ENCODE measurements at places on chromosomes 5 and 9.

DNA sequence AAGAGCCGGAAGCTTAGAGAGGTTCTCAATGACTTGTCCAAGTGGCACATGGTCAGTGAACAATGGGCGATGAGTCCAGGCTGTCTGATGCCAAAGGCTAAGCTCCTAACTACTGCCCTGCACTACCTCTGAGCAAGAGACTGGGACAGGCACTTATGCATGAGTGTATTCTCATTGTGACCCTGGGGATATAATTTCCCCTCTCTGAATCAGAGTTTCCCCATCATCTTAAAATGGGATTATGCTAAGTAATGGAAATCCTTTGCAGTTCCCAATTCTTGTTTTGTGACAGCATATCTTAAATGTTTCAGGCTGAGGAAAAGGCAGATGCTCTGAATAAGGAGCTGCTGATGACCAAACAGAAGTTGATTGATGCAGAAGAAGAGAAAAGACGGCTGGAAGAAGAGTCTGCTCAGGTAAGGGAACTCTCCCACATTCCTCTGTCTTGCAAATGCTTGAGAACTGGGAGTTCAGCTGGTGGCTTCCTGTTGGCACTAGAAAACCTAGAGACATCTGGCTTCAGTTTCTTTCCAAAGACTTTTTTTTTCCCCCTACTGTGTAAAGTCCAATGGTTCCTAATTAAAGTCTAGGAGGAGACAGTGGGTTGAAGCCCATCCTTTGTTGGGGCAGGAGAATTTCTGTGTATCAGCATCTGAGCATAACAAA, 64.1 kb downstream of the GPR21 start:
- no peak for DNase-seq

- DNase-seq: no peak
Observed at GRCh38 chr9:101026824-101027223, 1.7 kb upstream of the PLPPR1 start.

DNA sequence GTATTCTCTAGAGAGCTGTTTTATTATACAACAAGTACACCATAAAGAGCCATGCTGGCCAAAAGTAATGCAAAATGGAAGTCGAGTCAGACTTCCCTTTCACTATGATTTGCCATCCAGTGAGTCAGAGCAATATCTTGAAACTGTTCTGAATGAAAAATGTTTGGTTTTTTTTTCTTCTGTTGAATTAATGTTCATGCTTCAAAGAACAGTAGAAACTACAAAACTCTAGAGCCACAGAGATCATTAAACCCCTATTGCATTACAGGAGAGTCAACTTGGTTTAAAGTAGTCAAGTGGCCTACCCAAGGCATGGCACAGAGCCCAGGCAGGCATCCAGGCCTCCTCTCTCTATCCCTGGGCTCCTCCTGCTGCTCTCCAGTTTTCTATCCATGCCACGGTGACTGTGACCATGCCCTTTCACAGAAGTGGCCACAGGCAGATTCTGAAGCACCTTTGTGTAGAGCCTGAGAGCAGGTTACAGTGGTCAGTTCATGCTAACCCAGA, 358.9 kb downstream of the DEPDC1B start:
- DNase-seq: no peak

DNA sequence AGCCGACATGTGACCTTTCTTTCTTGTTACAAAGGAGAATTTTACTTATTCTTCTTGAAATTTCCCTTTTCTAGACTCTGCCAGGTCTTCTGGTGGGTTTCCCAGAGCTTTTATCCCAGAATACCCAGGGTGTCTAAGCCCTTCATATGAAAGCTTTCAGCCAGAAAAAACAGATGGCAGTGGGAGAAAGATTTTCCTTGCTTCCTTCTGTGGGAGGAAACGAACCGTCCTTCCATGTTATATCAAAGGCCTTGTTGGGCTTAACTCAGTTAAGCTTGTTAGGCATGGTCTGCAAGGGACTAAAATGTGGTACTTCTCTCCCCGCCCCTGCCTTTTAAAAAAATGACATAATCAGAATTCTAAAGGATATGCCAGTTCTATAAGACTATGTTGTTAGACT, 47.5 kb downstream of the SPATA31D1 start:
- no peak for DNase-seq

GRCh38 chr5:153823036-153823435, 215.7 kb downstream of the FAM114A2 start:
- no peak for DNase-seq

- DNase-seq: no peak
Observed at GRCh38 chr5:116522356-116523136, 52.1 kb downstream of the SEMA6A start.

DNA sequence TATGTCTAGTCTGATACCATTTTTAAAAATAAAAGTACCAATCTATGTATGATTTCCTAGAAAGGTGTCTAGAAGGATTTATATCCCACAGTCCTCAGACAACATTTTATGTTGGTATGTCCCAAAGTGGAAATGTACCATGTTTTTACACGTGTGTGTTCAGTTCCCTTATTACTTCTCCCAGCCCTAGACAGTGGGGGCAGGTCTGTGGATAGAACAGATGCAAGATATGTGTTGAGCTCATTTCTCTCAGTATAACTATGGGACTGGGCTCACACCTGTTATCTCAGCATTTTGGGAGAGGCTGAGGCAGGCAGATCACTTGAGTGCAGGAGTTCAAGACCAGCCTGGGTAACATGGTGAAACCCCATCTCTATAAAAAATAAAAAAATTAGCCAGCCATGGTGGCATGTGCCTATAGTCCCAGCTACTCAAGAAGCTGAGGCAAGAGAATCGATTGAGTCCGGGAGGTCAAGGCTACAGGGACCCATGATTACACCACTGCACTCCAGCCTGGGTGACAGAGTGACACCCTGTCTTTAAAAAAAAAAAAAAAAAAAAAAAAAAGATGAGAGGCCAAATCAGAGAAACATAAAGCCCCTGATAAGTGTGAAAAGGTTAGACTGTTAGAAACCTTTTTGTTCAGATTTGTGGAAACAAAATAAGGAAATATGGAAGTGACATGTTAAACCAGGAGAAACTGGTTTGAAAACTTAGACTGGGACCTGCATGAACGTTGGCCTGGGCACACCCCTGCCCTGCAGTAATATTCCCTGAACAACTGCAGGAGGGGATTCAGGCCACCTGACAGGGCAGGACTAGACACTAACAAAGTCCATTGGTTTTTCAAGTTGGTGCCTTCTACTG, 7.4 kb upstream of the SLC2A8 start:
- no peak for DNase-seq

DNA sequence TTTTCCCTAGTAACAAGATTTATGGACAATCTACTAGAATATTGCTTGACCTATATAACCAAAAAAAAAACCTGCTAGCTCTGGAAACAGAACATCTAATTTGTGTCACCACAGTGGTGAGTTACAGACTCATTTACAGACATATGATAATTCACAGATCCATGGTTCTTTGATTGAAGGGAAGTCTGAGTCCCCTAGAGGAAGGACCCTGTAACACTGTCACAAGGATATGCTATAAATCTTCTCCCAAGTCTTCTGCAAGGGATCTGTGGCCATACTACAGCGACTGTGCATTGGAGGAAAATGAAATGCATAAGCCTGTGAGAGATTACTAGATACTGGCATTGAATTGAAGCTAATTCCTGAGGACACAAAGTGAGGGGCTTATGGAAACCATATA, 630.6 kb upstream of the SGCD start:
- no peak for DNase-seq

GRCh38 chr5:153079396-153079795, 411.1 kb upstream of the GRIA1 start:
- no peak for DNase-seq

GRCh38 chr5:68798877-68799843, 294.7 kb upstream of the SLC30A5 start:
- no peak for DNase-seq

DNA sequence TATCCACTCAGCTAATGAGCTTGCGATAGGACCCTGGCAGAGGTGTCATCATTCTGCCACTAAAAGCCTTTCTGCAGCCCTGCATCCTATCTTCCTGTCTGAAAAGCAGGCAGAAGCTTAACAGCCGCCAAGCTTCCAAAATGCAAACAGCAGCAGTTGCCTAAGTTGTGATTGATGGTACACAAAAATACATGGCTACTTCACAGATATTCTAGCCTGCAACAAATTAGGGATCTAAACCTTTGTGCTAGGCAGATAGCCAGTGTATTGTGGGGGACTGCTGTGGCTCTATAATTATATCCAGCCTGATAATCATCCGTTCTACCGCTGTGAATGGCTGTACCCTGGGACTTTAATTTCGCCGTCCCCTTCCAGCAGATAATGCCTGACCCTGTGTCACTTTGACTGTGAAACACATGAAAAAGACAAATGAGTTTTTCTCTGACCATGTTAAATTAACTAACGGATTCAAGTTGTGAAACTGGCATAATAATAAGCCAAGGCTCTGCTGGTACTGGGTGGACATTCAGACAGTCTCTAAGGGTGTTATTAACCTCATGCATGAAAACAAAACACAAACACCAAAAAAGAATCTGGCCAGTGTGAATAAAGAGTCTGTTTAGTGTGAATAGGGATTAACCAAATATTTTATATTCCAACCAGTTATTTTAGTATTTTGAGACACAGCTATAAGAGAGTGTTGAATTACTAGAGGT, 45.9 kb downstream of the SEMA6A start:
- DNase-seq: no peak

GRCh38 chr9:114313186-114313585, 9.7 kb upstream of the ORM1 start:
- DNase-seq: no peak

- DNase-seq: no peak
Observed at GRCh38 chr5:119118000-119118399, 47.1 kb downstream of the DMXL1 start.
